COLO829 (cell line): ENCODE measurements at places on chromosomes 6 and 20.
A peak's percentile ranks its signal among the peaks of the same experiment; 100 is the strongest.

DNA sequence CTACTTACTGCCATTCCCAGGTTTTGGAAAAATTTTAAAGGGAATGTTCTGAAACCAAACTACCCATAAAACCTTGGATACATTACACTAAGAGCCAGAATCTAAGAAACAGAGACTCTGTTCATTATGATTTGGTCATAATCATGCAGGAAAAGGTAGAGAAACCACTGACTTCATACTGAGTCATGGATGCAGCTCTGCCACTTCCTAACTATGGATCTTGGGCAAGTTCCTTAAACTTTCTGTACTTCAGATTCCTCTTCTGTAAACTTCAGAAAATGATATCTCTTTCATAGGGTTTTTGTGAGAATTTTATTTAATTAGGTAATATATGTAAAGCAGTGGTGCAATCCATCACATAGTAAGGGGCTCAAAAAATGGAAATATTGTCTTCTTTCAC is 20.0 kb downstream of the PLA2G7 start:
- DNase-seq = peak; percentile 59

GRCh38 chr6:9499709-9500108 is 915.2 kb downstream of the TFAP2A start:
- no peak for DNase-seq

DNA sequence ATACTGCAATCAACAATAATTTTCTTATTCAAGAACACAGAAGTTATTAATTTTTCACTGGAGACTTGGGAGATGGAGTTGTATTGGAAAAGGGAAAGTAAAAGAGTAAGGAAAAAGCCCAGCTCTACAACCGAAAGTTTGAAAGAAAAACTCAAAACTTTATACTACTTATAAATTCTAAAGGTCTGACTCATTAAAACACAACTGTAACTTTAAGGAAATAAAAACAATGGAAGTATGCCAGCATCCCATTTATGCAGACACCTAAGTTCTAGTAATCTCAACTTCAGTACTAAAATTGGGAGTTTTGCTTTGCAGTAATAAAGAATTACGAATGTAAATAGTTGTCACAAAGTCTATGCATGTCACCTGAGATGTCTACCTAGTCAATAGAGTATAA is 80.6 kb downstream of the IRAK1BP1 start:
- no peak for DNase-seq

- no peak for DNase-seq
Measured at GRCh38 chr6:144335311-144335861, 50.3 kb downstream of the UTRN start.

DNA sequence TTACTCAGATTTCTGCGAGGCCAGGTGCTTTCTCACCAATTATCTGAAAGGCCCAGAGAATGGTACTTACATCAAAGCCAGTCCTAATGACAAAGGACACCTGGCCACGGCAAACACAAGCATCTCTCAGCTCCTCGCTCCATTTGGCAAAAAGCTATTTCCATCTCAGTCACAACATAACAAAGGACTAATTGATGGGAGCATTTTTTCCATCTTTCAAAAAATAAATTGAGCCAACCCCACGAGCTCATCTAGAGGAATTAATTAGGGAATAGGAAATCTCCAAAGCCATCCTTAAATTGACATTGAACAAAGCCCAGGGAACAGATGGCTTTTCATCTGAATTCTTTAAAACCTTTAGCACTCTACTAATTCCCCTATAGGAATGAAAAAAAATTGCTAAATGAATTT is 236.7 kb downstream of the HAO1 start:
- no peak for DNase-seq

GRCh38 chr6:15267221-15267620 is 21.4 kb downstream of the JARID2 start:
- DNase-seq = no peak

DNA sequence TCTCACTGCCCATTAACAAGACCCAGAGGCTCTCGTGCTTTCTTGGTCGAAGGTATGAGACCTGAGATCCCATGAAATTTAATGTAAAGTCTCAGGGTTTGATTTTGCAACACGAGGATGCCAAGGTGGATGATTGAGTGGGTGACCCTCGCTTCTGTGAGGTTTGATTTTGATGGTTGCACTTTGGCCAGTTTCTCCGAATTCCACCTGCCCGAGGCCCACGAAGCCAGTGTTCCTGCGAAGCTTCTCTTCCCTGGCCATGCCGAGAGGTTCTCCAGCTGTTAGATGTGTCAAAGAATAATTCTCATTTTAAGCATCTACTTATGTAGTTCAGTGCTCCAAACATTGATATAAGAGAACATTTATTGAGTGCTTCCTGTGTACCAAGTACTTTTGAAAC is at the start of gene KIF25:
TSS of gene KIF25 (plus strand) at position 30 of the 400 bp plus-strand sequence. CDS start 31,915 bp downstream, outside the sequence.
- DNase-seq = no peak

GRCh38 chr20:25203871-25204320 is 8.4 kb downstream of the ENTPD6 start:
- DNase-seq = no peak

DNA sequence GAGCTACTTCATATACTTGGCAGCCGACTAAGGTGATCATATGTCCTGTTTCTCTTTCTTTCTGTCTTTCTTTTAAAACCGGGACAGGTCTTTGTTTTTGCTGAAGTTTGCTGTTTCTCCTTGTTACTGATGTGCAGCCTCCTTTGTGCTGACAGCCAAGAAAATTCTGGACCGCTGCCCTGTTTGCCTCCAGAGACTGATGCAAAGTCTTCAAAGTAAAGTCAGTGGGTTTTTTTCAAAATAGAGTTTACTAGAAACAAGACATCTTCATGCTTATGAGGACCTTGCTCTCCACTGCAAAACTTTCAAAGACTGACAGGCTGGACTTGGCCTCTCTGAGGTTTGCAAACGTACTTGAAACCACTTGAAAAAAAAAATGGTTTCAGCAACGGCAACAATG is 510.5 kb upstream of the MAP3K7 start:
- DNase-seq = no peak

- no peak for DNase-seq
Measured at GRCh38 chr6:1619098-1619672, 9.5 kb downstream of the FOXC1 start.

- no peak for DNase-seq
Measured at GRCh38 chr6:56771189-56771588, 128.5 kb upstream of the DST start.

DNA sequence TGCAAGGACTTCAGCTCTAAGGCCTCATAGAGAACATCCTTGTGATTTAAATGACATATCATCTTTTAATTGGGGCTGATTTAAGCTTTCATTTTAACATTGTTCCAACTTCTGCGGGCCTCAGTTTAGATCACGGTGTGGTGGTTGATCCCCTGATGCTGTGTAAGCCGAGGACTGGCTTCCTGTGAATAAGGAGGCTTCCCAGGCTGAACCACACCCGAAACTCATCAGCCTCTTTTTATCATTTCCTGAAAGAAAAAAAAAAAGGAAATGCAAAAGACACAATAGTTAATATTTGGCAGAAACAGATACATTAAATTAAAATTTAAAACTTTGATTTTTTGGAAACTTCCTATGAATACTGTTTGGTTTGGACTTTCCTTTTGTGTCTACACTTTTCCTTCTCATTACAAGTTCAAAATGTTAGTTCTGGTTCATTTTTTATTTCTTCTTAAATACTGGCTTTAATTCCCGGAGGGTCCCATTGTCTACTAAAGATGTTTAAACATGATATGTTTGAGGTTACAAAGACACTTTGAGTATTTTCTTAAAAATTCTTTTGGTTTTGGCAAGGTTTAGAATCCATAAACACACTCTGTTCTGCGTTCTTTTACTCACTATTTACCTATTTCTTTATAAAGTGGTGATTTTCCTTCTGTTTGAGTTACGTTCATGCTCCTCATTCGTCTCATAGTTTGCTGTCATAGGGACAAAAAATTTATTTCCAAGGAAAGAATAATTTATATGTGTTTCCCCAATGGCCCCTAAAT is 230.0 kb upstream of the SULF2 start:
- DNase-seq = no peak

DNA sequence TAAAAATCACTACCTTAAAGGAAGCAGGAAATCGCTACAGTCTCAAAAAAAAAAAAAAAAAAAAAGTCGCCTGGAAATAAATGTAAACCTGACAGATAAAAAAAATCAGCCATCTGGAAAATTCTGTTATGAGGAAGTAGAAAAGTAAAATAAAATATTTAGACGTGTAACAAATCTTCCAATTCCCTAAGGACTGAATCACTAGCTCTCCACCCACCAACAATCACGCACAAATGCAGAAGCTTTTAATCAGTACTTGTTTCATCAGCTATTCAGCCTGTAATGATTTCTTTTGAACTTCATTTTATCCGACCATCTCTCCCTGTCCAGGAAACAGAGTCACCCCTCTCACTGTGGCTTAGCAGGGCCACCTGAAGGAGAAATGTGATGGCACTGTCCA is 59.0 kb downstream of the SLC23A2 start:
- no peak for DNase-seq

DNA sequence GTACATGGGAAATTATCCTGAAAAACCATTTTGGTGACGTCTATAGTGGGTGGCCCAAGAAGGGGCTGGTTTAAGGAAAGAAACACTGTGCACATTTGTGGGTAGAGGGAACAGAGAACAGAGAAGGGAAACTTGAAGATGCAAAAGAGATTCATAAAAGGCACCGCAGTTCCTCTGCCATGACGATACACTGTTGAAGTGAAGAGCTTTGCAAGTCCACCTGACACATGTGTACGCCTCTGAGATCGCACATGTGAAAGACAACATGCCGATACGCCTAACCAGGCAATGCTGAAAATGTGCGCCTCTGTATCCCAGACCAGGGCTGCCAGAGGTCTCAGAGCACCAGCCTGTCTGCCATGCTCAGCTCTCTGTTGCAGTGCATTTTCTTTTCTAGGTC is 180.9 kb downstream of the KIF16B start:
- DNase-seq = no peak
